Neuronal stem cell (in vitro differentiated cells): ENCODE measurements at places on chromosomes 3 and 15.

DNA sequence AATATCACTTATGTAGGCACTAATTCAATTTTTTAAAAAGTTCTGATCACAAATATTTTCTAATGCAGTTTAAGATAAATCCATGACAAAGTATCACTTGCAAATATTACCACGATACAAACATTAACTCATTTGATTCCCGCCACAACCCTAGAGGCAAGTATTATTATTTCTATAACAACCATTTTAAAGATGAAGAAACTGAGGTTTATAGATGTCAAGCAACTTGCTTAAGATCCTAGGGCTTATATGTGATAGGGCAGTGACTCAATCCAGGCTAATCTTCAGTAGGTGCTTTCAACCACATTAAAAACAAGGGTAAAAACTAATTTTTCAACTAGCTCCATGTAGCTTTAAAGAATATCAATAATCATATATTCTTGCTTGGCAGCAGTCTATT lies 1.7 kb downstream of the DYNC1LI1 start:
- DNase-seq, result no peak

DNA sequence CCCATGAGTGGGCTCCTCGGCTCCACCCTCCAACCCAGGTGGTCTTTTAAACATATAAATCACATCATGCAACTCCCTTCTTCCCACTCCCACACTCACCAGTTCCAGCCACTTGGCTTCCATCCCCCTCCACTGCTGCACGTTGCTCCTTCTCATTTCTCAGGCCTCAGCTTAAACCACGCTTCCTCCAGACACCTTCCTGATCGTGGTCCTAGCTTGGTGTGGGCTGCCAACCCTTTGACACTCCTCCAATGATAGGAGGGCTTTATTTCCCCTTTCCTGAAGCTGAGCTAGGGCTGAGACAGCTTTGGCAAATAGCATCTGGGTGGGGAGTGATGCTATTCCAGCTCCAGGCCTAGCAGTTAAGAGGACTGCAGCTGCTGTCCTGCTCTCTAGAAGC lies 130.1 kb downstream of the SRGAP3 start:
- no peak for DNase-seq

- DNase-seq, result no peak
Measured at GRCh38 chr3:189822726-189823125, 191.5 kb downstream of the TP63 start.

GRCh38 chr15:79524531-79524930 lies 92.4 kb downstream of the MINAR1 start:
- DNase-seq, result no peak

DNA sequence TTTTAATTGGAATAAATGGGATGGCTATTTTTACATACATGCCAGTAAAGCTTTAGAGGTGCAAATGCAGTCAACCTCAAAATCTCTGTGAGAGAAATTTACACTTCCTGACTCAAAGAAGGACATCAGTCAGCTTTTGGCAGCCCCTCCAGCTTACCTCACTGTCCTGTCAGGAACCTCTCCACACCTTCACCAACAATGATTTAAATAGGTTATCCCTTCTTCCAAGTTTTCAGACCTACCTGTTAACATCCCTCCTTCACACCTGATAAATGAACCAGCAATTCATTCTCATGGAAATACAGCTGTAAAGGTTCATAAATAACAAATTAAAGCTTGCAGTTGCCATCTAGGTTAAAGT lies 286.1 kb downstream of the SHOX2 start:
- DNase-seq, result no peak

- DNase-seq, result no peak
Measured at GRCh38 chr3:39090922-39091321, 16.5 kb downstream of the GORASP1 start.

- no peak for DNase-seq
Measured at GRCh38 chr3:183259621-183260020, 6.6 kb downstream of the B3GNT5 start.

- DNase-seq, result no peak
Measured at GRCh38 chr15:58148633-58149445, 10.7 kb downstream of the AQP9 start.

DNA sequence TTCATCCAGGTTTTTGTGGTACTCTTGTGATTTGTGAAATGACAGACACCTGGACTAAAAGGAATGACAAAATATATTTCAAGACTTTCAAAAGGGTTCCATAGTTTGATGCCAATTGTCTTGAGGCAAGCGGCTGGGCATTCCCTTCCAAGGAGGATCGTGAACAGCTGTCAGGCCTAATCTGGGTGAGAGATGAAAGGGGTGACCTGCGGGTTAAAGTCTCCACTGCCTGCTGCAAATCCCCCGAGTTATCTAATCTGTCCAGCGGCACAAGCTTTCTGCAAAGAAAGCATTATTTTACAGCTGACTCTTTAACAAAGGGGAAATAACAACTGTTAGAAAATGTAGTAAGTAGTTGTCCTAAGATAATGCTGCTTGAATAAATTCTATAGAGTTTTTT lies 128.7 kb upstream of the MB21D2 start:
- DNase-seq, result no peak

- peak; percentile 82 for DNase-seq
Measured at GRCh38 chr15:69413822-69414700, at the start of gene KIF23. KIF23 (plus strand) TSS chr15:69414349; CDS start chr15:69414466, 117 bp downstream.

DNA sequence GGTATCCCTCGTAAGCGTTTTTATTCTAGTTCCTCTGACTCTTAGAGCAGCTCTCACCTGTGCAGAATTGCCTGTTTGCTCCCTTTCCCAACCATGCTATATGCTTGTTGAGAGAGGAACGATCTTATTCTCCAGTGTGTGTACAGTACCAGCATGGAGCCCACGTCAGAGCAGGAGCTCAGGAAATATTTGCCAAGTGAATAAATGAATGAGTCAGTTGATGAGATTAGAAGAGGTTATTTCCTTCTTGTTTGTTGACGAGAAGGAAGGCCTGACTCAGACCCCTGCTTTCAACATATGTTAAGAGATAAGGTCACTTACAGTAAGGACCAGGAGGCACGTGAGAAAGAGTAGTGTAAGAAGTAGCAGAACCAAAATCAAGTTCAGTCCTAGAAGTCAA lies 106.3 kb upstream of the ABHD17C start:
- no peak for DNase-seq

- no peak for DNase-seq
Measured at GRCh38 chr15:68315035-68315434, 37.5 kb downstream of the FEM1B start.

- no peak for DNase-seq
Measured at GRCh38 chr15:38879909-38880471, 315.4 kb upstream of the RASGRP1 start.

- DNase-seq, result no peak
Measured at GRCh38 chr15:39365873-39366272, 215.0 kb upstream of the THBS1 start.

DNA sequence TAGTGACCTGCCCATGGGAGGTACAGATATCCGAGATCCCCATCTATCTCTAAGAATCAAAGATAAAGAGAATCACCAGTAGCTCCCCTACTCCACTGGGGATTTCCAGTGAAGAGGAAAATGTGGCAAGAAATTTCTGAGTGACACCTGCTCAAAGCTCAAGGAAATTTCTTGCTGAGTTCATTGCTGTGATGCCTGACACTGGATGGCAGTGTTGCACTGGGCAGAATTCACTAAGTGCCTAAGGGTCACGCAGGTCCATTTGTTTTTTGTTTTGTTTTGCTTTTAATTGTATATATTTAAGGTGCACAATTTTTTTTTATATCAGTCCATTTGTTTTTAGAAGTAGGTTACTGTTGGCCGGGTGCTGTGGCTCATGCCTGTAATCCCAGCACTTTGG lies 109.5 kb upstream of the KCNAB1 start:
- DNase-seq, result no peak

GRCh38 chr3:69232482-69232881 lies 110.1 kb upstream of the LMOD3 start:
- no peak for DNase-seq

GRCh38 chr3:122066331-122067213 lies 11.4 kb downstream of the CD86 start:
- no peak for DNase-seq

- no peak for DNase-seq
Measured at GRCh38 chr3:116378077-116378476, 67.2 kb downstream of the LSAMP start.

DNA sequence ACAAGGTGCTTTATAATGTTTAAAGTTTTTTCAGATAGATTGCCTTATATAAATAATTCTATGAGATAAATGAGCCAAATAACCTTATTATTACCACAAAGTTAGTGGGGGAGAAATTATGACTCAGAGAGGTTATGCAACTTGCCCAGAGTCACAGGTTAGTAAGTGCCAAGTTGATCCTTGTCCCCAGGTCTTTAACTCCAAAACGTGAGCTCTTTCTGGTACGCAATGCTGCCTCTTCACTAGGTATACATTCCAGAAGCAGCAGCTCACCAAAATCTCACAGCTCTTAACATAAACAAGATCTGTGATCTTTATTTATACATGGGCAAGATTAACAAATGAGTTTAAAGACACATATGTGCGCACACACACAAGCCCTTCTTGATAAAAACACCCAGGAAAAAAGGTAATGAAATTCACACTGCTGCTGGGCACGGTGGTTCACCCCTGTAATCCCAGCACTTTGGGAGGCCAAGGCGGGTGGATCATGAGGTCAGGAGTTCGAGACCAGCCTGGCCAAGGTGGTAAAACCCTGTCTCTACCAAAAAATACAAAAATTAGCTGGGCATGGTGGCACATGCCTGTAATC lies 59.8 kb upstream of the NR2F2 start:
- DNase-seq, result no peak

- no peak for DNase-seq
Measured at GRCh38 chr3:49727924-49728361, 4.2 kb upstream of the GMPPB start.

- peak; percentile 58 for DNase-seq
Measured at GRCh38 chr15:38707802-38708671, 143.4 kb upstream of the RASGRP1 start.

- no peak for DNase-seq
Measured at GRCh38 chr15:51576911-51577500, 45.6 kb downstream of the DMXL2 start.

GRCh38 chr3:118781839-118782238 lies 252.8 kb downstream of the IGSF11 start:
- no peak for DNase-seq

- DNase-seq, result no peak
Measured at GRCh38 chr15:71565631-71566160, 244.7 kb upstream of the NR2E3 start.

DNA sequence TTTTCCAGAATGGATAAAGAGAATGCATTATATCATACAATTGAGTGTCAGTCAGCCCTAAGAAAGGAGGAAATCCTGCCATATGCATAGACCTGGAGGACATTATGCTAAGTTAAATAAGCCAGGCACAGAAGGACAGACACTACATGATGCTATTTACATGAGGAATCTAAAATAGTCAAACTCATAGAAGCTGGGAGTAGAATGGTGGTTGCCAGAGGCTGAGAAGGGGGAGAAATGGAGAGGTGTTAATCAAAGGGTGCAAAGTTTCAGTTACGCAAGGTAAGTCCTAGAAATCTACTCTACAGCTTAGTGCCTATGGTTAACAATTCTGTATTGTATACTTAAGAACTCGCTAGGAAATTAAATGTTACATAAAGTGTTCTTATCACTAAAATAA lies 66.5 kb downstream of the IL1RAP start:
- no peak for DNase-seq

DNA sequence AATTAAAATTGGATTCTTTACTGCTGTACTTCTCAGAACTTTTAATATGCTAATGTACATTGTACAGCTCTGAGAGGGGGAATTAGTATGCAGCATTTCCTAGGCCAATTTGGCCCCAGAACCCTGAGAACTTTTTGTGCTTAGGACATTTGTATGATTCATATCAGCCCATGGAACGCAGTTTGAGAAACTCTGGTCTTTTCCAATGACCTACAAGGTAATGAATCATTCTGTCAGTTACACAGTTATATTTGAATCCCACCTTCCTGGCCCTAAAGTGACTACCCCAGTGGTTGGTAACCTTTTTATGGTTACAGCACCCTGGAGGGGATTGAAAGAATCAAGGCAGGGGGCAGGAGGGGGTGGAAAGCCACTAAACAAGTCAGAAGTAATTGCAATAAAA lies 25.6 kb upstream of the KBTBD12 start:
- no peak for DNase-seq

DNA sequence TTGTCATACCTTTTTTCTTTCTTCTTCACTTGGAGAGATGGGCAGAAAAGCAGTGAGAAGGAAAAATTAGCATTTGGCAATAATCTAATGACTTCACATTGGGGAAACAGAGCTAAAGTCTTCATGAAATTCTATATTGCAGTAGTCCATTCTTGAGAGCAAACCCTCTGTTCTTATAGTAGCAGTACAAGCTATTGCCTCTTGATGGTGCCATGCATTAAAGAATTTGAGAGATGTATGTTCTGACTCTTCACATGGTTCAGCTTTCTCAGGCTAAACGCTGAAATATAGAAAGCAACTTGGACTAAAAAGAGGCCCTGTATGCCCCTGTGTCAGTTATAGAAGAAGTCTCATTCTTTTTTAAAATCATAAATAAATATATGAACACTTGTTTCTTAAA lies 36.0 kb downstream of the PHLDB2 start:
- DNase-seq, result no peak

- DNase-seq, result no peak
Measured at GRCh38 chr3:186512570-186513302, 31.4 kb downstream of the CRYGS start.

- no peak for DNase-seq
Measured at GRCh38 chr3:7745711-7746110, 755.9 kb upstream of the LMCD1 start.

GRCh38 chr3:62281726-62282125 lies 91.6 kb downstream of the FEZF2 start:
- DNase-seq, result no peak

DNA sequence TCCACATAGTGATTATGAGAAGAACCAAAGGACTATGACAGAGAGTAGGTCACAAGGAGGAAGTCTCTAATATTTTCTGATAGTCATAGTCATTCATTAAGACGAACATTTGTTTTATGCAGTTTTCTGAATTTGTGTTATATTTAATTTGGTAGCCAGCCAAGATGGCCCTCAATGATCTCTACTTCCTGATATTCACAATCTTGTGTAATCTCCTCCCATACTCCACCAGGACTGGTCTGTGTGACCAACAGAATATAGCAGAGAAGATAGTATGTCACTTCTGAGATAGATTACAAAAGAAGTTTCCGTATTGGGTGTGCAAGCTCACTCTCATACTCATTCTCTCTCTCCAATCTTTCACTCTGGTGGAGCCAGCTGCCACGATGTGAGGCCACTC lies 30.8 kb downstream of the HLTF start:
- DNase-seq, result no peak
